ENCODE measurements at places on chromosomes 13 and 19.
A peak's percentile ranks its signal among the peaks of the same experiment; 100 is the strongest.

- no peaks in the 10 kb centered on the region for H3K36me3 ChIP-seq
- no peak overlapping the region for H3K27ac ChIP-seq
- H3K4me1 ChIP-seq = no peaks in the 10 kb centered on the region
- no peaks in the 10 kb centered on the region for H3K27me3 ChIP-seq
- H3K4me3 ChIP-seq = no peak overlapping the region
- DNase-seq = peak; percentile 95
These were observed 43.9 kb downstream of the CERS4 start for GRCh38 chr19:8252922-8253589.

- no peaks in the 10 kb centered on the region for H3K27me3 ChIP-seq
- peaks cover 73% of the 10 kb centered on the region for H3K4me1 ChIP-seq
- peak overlapping the region; percentile 79 for H3K27ac ChIP-seq
- H3K36me3 ChIP-seq = peaks cover 25% of the 10 kb centered on the region
These were observed 2.7 kb downstream of the PLEKHF1 start for GRCh38 chr19:29667901-29668341.

- H3K27me3 ChIP-seq = no peaks in the 10 kb centered on the region
- DNase-seq = no peak
- no peaks in the 10 kb centered on the region for H3K4me1 ChIP-seq
- H3K27ac ChIP-seq = no peak overlapping the region
These were observed 1447.3 kb upstream of the MIR17HG start for GRCh38 chr13:89900104-89900765.

DNA sequence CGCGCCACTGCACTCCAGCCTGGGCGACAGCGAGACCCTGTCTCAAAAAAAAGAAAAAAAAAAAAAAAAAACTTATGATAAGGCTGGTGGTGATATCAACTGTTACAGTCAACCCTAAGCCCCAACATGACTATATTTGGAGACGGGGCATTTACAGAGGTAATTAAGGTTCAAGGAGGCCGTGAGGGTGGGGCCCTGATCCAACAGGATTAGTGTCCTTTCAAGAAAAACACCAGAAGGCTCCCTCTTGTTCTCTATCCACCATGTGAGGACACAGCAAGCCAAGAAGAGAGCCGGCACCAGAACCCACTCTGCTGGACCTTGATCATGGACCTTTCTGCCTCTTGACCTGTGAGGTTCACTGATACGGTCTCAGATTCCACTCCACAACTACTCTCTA lies 14.1 kb downstream of the MIER2 start:
- H3K36me3 ChIP-seq = peaks cover 45% of the 10 kb centered on the region
- DNase-seq = peak; percentile 23
- H3K4me1 ChIP-seq = peaks cover 7% of the 10 kb centered on the region
- no peak overlapping the region for H3K27ac ChIP-seq
- H3K27me3 ChIP-seq = no peaks in the 10 kb centered on the region
- no peak overlapping the region for H3K4me3 ChIP-seq
